Stimulated activated naive B cell treated with anti-CD40 and anti-IgM and Interleukin-4, amounts not matched to agents 10 μg/mL and 1 μg/mL and 100 μg/mL, for 72 hours (primary cell): ENCODE measurements at places on chromosomes 3 and 15.
A peak's percentile ranks its signal among the peaks of the same experiment; 100 is the strongest.

GRCh38 chr3:21417991-21418390 lies 333.0 kb downstream of the ZNF385D start:
- no peak for DNase-seq
- no peaks in the 10 kb centered on the region for H3K27me3 ChIP-seq
- H3K36me3 ChIP-seq, result no peaks in the 10 kb centered on the region

DNA sequence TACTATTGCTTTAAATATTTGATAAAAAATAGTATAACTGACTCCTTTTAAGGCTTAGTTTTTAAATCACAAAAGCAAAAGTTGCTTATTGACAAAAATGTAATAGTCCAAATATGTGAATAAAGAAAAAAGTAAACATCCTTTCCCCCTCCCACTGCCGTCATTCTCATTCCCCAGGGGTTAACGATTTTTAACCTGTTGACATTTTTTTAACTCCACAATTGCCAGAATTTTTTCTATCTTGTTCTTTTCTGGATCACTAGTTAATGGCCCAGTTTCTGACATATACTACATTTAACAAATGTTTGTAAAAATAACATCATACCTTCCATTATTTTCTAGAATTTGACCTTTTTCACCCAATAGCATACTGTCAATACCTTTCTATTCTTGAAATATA lies 60.6 kb upstream of the TCF12 start:
- no peak for DNase-seq
- H3K36me3 ChIP-seq, result no peaks in the 10 kb centered on the region
- H3K27ac ChIP-seq, result no peak overlapping the region
- no peaks in the 10 kb centered on the region for H3K27me3 ChIP-seq

- H3K4me3 ChIP-seq, result no peak overlapping the region
- no peaks in the 10 kb centered on the region for H3K4me1 ChIP-seq
- H3K27ac ChIP-seq, result no peak overlapping the region
- no peak for DNase-seq
- H3K27me3 ChIP-seq, result no peaks in the 10 kb centered on the region
- no peaks in the 10 kb centered on the region for H3K36me3 ChIP-seq
Observed at GRCh38 chr3:189598530-189599225, 32.5 kb upstream of the TP63 start.

- DNase-seq, result no peak
- H3K4me1 ChIP-seq, result no peaks in the 10 kb centered on the region
- no peak overlapping the region for H3K4me3 ChIP-seq
- no peaks in the 10 kb centered on the region for H3K36me3 ChIP-seq
- peaks cover 28% of the 10 kb centered on the region for H3K27me3 ChIP-seq
Observed at GRCh38 chr15:89566621-89567294, 8.5 kb upstream of the TICRR start.

DNA sequence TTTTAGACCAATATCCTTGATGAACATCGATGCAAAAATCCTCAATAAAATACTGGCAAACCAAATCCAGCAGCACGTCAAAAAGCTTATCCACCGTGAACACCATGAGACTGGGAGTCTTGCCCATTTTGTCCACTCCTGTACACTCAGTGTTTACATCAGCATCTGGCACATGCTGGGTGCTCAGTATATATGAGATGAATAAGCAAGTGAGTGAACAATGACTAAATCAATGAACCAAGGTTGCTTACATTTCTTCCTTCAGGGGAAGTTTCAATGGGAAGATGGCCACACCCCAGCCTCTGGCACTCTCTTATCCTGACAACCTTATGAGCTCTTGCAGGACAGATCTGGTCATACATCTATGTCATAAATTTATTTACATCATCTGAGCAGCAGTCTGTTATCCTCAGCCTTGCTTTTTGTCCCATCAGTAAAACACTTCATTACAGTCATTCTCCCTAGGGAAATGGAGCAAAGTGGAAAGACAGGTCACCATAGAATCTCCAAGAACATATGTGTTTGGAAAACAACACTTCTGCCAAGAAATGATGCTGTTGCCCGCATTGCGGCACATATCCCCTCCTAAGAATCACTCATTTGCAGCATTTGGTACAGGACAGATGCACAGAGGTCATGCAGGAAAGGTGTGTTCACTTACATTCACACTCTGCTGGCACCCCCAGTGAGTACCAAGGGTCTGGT lies 171.8 kb upstream of the EIF1B start:
- no peak for DNase-seq
- no peaks in the 10 kb centered on the region for H3K4me1 ChIP-seq
- H3K4me3 ChIP-seq, result no peak overlapping the region
- no peaks in the 10 kb centered on the region for H3K27me3 ChIP-seq

- H3K36me3 ChIP-seq, result no peaks in the 10 kb centered on the region
- no peaks in the 10 kb centered on the region for H3K27me3 ChIP-seq
- DNase-seq, result no peak
- no peak overlapping the region for H3K4me3 ChIP-seq
- H3K27ac ChIP-seq, result no peak overlapping the region
- H3K4me1 ChIP-seq, result no peaks in the 10 kb centered on the region
Observed at GRCh38 chr15:27692438-27692837, 406.7 kb downstream of the OCA2 start.

- H3K4me1 ChIP-seq, result peaks cover 41% of the 10 kb centered on the region
- DNase-seq, result no peak
- H3K27ac ChIP-seq, result no peak overlapping the region
- H3K4me3 ChIP-seq, result peak overlapping the region; percentile 33
Observed at GRCh38 chr15:67024314-67024997, 40.9 kb upstream of the SMAD3 start.

DNA sequence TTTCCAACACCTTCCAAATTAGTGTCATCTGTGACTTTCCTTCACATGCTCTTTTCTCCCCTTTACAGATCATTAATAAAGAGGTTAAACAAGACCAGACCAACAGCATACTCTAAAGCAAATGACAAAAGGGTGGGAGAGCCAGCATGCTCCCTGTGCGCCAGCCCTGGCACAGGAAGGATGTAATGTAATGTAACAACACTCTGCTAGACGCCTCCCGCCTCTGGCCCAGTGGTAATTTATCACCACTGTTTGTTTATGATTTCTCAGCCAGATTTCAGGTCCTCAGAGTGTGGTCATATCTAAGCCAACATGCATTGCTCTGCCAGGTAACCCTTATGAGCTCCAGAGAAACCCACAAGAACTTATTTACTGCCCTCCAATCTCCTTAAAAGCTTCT lies 189.5 kb upstream of the WNT5A start:
- no peaks in the 10 kb centered on the region for H3K27me3 ChIP-seq
- no peaks in the 10 kb centered on the region for H3K4me1 ChIP-seq
- no peak overlapping the region for H3K4me3 ChIP-seq
- H3K36me3 ChIP-seq, result no peaks in the 10 kb centered on the region
- H3K27ac ChIP-seq, result no peak overlapping the region
- no peak for DNase-seq

- no peak for DNase-seq
- no peak overlapping the region for H3K27ac ChIP-seq
- no peaks in the 10 kb centered on the region for H3K4me1 ChIP-seq
- H3K36me3 ChIP-seq, result no peaks in the 10 kb centered on the region
Observed at GRCh38 chr3:180633722-180634121, 31.8 kb downstream of the TTC14 start.

- peaks cover 61% of the 10 kb centered on the region for H3K27me3 ChIP-seq
- peak overlapping the region; percentile 37 for H3K27ac ChIP-seq
- DNase-seq, result no peak
- H3K4me3 ChIP-seq, result no peak overlapping the region
- H3K4me1 ChIP-seq, result peaks cover 9% of the 10 kb centered on the region
Observed at GRCh38 chr15:69744391-69745162, 292.0 kb downstream of the RPLP1 start.

DNA sequence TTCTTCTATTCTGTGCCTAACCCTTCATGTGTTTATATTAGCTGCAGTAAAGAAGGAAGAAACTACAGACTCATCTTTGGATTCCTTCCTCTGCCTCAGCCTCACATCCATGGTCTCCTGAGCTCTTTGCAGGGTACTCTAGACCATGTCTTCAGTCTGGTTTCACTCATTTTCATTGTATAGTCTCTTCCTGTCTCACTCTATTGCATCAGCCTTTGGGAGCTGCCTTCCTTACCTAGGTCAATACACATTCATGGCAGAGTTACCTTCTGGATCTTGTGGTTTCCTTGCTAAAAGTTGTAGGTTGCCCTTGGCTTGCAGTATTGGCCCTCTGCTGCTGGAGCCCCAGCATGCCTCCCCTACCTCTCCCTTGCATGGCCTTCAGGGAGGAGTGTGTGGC lies 31.5 kb upstream of the SCAANT1 start:
- H3K4me1 ChIP-seq, result peaks cover 38% of the 10 kb centered on the region
- H3K27ac ChIP-seq, result no peak overlapping the region
- DNase-seq, result no peak

GRCh38 chr3:113601240-113601639 lies 68.9 kb downstream of the SIDT1 start:
- peaks cover 20% of the 10 kb centered on the region for H3K36me3 ChIP-seq
- H3K27me3 ChIP-seq, result no peaks in the 10 kb centered on the region
- H3K4me3 ChIP-seq, result no peak overlapping the region
- H3K4me1 ChIP-seq, result peaks cover 3% of the 10 kb centered on the region
- no peak overlapping the region for H3K27ac ChIP-seq

- peaks cover 18% of the 10 kb centered on the region for H3K36me3 ChIP-seq
- peaks cover 47% of the 10 kb centered on the region for H3K4me1 ChIP-seq
- H3K4me3 ChIP-seq, result peak overlapping the region; percentile 1
- H3K27me3 ChIP-seq, result no peaks in the 10 kb centered on the region
- DNase-seq, result no peak
- H3K27ac ChIP-seq, result peak overlapping the region; percentile 32
Observed at GRCh38 chr15:79973456-79974195, 2.6 kb upstream of the BCL2A1 start.

DNA sequence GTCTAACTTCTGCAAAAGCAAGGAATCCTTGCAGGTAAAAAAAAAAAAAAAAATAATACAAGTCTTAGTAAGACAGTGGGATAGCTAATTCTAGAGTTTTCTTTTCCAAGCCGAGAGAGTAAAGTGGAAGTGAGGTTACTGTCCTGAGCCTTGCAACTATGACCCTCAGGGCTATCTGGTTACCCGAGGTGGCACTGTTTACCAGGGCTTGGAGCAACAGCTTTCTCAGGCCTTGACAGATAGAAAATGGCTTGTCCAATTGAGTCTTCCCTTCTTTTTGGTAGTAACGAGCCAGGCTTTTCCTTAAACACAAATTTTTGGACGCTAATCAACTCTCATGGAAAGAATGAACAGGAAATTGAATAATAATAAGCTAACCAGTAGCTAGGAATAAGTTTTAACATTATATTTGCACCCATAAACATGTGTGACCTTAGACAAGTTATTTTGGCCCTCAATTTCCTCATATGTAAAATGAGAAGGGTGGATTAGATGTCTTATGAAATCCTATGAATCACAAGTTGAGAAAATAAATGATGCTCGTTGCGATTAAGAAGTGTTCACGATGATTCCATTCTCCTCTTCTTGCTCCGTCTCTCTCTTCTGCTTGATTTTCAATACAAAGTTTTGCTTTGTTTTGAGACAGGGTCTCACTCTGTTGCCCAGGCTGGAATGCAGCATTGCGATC lies 236.9 kb upstream of the KBTBD8 start:
- H3K4me1 ChIP-seq, result no peaks in the 10 kb centered on the region
- H3K36me3 ChIP-seq, result no peaks in the 10 kb centered on the region
- H3K27ac ChIP-seq, result no peak overlapping the region
- H3K4me3 ChIP-seq, result no peak overlapping the region
- DNase-seq, result no peak

GRCh38 chr3:72567474-72567873 lies 280.8 kb downstream of the SHQ1 start:
- no peak for DNase-seq
- no peaks in the 10 kb centered on the region for H3K36me3 ChIP-seq
- peaks cover 8% of the 10 kb centered on the region for H3K27me3 ChIP-seq
- H3K4me1 ChIP-seq, result no peaks in the 10 kb centered on the region

DNA sequence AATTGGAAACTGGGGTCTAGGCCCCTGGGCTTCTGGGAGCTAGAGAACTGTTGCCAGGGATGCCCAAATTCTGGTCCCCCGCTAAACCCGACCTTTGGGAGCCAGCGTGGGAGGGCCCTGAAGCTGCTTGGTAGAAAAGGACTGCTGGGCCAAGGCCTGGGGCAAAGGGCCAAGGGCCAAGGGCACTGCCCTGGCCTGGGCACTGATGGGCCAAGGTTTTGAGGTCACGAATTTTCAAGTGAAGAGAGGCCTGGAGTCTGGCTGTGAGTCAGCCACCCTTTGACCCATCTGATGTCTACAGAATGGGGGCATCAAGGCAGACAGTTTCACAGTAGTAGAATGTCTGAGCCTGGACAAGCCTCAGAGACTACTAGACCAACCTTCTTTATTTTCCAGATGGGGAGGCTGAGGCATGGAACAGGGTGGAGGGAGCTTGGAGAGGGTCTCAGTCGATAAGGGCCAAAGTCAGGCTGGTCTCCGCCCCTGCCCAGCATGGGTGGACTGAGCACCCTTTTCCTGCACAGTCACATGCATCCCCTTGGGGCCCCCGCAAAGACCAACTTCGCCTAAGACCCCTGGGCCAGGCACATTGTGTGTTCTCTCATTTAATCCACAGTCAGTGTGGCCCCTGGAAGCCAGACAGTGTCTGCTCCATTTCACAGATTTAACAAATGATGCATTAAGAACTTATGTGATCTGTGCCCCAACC lies 66.3 kb downstream of the ATP2B2 start:
- no peaks in the 10 kb centered on the region for H3K27me3 ChIP-seq
- peaks cover 38% of the 10 kb centered on the region for H3K4me1 ChIP-seq
- no peak overlapping the region for H3K27ac ChIP-seq
